Right renal pelvis (tissue), 4 donors: ENCODE measurements at places on chromosomes 5 and 9.

- no peak for DNase-seq
Measured at GRCh38 chr9:115649991-115650472, 503.6 kb upstream of the PAPPA start.

DNA sequence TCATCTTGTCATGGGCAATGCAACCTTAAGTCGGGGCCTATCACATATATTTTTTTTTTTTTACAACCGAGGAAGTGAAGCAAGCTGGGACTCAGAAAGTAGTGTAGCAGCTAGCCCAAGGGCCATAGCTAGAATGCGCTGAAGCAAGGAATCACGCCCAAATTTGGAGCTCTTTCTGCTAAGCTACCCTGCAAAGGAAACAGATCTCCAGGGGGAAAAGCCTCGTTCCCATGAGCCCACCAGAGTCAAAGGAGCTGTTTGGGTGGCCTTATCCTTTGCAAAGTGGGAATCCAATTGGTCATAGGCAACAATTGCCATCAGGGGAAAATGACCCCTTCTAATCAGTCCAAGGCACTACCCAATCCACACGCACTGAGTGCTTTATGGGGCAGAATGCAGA, 390.4 kb downstream of the EBF1 start:
- DNase-seq = no peak

DNA sequence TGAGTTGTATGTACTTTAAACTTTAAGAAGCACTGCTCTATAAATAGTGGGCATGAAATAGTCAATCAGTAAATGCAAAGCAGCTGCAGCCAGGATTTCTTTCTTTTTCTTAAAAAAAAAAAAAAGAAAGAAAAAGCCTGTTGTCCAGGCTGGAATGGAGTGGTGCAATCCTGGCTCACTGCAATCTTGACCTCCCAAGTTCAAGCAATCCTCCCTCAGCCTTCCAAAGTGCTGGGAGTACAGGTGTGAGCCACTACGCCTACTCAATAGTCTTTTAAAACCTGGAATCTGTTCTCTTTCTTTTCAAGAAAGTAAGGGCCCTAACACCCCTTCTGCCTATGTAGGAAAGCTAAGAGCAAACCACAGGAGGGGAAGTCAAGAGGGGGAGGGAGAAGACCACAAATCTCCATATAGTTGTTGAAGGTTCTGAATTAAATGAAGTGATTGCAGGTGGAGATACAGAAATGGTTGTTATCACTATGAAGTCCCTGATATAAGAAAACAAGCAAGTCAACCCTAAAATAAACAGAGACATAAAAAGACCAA, 20.6 kb upstream of the TPD52L3 start:
- no peak for DNase-seq

DNA sequence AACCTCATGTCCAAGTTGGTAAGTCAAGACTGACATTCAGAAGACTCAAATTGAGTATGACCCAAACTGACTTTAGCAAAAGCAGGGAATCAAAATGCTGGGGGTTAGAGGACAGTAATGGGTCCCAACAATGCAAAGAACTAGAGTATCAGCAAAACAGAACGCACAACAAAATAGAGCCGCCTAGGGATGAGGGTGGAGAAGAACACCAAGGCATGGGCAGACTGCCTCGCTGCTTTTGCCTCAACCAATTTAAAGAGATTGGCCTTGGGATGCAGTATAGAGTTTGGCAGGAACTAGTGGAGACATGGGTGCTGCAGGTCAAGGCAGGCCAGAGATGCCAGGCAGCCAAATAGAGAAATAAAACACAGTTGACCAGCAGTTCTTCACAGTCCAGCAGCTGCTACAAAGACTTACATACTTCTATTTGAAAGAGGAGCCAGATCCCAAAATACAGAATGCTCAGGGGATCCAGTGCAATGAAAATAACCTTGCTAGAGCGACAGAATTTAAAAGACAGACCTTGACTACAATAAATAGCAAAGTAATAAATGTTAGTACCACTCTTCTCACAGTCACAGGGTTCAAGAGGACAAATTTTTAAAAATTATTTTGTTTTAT, 83.9 kb upstream of the NIPBL start:
- DNase-seq = no peak

DNA sequence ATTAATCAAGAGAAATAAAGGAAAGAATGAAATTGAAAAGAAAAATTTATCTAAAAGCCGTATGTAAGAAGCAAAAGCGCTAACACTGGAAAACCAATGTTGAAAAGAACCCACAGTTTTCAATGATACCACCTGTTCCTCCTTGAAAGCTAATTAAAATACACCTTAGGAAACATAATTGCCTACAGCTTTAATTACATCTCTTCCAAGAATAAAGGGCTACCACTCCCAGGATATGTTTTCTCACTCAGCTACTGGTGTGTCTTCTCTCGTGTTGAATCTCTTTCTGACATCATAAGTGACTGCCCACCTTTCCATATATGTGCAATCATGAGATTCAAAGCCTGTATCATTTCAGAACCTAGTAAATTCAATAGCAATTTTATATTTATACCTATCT, 880.6 kb upstream of the DMAC1 start:
- DNase-seq = no peak

DNA sequence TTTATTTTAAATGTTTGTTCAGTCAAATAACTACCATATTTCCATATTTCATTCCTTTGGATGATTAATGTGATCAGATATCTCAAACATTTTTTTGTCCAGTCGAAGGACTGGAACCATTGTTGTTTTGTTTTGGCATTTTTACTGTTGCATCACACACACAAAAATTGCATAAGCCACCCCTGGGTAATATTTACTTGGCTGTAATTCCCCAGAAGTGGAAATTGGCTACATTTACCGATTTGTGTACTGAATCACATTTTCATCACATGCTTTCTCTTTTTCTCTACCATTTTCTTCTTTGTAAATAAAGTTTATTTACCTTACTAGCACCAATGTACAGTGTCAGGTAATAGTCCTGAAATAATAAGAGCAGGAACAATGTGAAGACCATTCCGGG, 1729.7 kb upstream of the WWC1 start:
- no peak for DNase-seq

DNA sequence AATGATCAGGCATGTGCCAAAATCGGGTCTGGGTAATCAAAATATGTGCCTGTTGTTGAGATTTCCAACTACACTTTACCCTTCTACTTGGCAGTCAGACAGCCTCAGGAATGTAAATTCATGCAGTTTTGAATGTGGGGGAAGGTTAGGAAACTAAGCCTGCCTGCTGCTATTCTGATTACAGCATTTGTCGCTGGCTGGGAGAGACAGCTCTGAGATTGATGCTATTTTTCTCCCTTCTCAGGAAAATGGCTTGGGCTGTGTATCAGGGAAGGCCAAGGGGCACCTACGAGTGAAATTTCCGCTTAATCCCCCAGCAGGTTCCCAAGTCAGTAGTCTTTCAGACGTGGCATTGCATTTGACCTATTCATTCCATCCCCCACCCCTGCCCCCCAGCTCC, 3.6 kb upstream of the RGS7BP start:
- DNase-seq = no peak

DNA sequence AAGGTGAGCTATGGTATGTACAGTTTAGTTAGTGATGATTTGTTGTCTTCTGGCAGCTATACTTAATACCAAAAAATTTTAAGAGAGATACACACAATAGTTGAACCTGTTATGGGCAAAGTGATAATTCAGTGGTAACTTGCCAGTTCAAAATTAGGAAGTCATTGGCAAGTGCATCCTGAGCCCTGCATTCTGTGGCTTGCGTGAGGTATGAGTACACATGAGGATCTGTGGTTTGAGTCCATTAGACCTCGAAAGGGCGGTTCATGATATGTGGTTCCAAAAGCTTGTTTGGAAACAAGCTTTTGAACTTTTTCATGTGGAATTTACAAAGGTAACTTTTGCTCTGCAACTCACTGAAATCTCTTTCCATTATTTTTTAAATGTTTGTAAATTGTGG, 47.0 kb downstream of the GPR21 start:
- DNase-seq = no peak

DNA sequence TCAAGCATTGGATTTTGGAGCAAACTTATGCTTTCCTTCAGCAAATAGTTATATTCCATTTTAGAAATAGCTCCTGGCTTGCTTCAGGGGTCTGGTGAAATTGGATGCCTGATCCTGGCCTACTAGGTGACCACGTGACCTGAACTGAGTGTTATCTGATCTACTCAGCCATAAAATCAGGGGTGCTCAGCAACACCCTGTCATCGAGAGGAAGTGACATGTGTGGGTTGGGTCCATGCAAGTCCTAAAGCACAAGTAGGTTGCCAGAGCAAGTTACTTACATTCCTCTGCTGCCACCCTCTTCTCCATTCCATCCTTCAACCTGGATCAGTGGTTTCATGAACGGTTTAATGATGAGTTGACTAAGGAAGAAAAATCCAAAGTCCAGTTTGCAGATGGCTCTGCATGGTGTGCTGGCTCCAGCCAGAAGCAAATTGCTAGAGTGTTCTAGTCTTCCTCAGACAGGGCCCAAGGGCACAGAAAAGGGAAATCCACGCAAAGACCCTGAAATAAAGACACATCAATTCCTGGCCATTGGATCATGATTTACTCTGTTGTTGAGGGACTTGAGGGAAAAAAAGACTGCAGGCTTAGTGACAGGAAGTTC, 2.8 kb upstream of the FAM193B start:
- DNase-seq = no peak

GRCh38 chr5:120873083-120873482, 409.0 kb downstream of the PRR16 start:
- no peak for DNase-seq

- no peak for DNase-seq
Measured at GRCh38 chr5:76943006-76943405, 9.8 kb upstream of the CRHBP start.

DNA sequence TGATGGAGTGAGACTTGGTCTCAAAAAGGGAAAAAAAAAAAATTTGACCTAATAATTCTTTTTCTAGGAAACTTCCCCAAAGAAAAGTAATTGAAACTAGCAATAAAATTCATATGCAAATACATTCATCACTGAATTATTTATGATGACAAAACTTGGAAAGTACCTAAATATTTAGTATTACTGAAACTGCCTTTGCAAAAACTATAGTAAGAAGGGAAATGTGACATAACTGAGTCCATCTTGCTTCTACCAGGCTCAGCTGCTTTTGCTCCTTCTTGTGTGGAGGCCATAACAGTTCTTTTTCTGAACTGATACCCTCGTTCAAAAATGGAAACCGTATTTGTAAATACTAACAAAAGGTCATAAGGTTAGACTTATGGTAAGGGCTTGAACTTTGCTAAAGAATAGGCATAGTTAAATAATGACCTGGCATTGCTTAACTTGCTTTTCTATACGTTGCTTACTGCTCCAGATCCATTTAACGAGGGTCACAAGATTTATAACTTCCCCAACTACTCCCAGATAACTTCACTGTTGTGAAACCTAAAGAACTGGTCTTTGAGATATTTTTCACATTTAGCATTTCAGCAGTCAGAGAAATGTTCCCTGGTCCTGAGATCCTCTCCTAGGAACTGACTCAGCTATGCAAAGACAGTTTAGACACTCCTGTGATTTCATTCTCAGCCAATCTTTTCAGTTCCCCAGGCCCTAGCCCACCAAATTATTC, 68.4 kb downstream of the CFAP95 start:
- no peak for DNase-seq

GRCh38 chr9:87197349-87198130, 250.2 kb upstream of the GAS1 start:
- no peak for DNase-seq

DNA sequence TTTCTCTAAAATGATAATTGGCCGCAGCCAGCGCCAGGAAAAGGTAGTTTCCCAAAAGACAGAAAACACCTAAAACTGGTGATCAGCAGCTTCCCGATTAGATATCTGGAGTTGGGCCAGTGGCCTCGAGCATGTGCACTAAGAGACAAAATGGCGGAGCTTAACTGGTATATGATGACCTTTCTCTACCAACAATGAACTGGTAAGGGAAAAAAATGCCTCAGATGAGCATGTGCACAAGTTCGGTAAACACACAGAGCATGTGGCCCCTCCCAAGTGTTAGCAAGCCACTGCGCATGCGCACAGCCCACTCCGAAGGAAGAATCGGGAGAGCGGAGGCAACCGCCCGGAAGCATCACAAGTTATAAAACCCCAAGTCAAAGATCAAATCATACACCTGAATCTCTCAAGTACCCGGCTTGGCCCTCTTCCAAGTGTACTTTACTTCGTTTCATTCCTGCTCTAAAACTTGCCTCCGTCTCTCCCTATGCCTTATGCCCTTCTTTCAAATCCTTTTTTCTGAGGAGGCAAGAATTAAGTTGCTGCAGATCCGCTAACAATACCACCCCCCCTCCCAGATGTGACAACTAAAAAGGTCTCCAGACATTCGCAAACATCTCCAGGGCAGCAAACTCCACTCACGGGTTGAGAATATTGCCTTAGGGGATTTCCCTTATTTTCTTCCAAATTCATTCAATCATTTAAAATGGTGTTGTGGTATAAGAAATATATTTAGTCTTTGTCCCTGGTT, 15.0 kb upstream of the PTBP3 start:
- no peak for DNase-seq

DNA sequence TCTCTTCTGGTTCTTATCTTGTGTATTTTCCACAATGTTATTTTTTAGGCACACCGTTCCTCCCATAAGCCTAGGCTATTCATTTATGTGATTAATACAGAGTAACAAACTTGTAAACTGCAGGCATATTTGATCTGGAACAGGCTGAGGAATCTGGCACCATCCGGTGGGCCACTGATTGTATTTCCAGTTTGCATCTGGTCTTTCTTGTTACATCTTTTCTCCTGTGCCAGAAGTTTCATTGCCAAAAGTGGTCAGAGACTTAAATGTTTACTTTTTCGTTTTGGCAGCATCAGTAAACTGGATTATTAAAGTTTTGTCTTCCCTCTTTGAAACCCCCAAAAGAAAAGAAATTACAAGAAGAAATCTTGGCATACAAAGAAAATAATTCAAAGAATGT, 17.9 kb upstream of the ZCCHC7 start:
- DNase-seq = no peak

GRCh38 chr9:114430457-114430856, 42.7 kb upstream of the AKNA start:
- no peak for DNase-seq

DNA sequence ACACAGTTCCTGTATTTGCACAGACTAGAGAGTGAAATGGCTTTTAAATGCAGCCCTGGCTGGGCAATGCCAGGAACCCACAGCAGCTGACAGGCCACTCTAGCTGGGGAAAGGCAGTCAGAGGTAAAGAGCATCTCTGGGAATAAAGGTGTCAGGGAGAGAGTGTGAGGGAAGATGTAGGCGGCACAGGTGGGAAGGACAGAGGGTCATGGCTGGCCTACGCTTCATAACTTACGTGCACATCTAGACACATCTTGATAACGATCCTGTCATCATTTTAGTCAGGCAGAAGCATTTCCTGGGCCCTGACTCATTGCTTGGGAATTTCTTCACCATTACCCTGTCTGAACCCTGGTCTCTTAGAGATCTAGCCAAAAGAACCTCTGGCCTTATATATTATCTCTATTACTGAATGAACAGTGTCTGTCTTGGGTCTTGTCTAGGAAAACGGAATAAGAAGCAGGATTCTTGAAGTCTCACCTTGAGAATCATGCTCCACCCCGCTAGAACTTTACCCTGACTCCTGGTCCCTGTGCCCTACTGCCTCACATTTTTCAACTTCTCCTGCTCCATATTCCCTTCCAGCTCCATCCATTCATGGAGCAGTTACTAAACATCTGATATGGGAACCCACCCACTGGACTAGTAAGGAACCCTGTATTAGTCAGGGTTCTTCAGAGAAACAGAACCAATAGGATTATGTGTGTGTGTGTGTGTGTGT, 106.4 kb upstream of the ELL2 start:
- DNase-seq = no peak

GRCh38 chr5:89090037-89090436, 207.1 kb upstream of the MEF2C start:
- DNase-seq = no peak
